ENCODE measurements at places on chromosomes 12 and 14.

GRCh38 chr12:121561009-121561395 lies 19.8 kb downstream of the KDM2B start:
- DNase-seq: no peak

GRCh38 chr14:86020841-86021240 lies 490.9 kb downstream of the FLRT2 start:
- DNase-seq: no peak

DNA sequence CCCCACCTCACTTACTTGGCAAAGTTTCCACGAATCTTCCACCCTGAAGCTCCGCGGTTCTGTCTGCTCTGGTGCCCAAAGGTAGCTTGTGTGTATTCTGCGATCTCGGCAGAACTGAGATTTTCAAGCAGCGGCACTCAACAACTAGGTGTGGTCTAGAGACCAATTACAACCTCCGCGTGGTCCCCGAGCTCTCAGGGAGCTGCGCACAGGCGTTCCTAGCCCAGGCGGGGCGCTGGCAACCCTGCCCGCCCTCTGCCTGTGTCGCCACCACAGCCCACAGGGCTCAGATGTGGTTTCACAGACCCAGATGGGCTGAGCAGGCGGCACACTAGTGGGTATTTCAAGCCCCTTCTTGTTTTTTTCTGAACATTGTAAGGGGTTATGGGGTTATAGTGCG lies 1.5 kb upstream of the DIABLO start:
- no peak for DNase-seq

GRCh38 chr12:15859116-15859515 lies 23.1 kb upstream of the STRAP start:
- DNase-seq: no peak

- no peak for DNase-seq
Measured at GRCh38 chr14:93648440-93649168, 139.7 kb downstream of the PRIMA1 start.

DNA sequence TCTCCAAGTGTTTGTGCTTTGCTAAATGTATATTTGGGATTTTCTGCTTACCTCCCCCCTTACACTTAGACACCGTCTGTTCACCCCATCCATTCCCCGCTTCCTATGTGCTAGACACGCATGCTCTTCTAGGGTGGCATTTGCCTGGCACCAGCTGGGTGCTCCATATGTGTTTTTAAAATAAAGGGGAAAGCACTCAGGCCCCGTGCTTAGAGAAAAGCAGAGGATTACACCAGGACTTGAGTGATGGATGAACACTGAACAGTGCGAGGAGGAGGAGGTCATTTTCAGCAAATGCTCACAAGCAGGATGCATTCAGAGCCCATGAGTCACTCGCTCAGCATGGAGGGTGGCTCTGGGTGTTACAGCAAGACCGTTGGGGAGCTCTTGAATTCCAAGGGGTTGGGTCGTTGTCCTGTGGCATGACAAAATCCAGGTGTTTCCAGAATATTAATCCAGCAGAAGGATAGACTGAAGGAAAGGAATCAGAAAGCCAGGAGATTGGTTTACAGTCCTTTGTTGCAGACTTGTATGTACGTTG lies 2.9 kb upstream of the BDKRB1 start:
- no peak for DNase-seq

DNA sequence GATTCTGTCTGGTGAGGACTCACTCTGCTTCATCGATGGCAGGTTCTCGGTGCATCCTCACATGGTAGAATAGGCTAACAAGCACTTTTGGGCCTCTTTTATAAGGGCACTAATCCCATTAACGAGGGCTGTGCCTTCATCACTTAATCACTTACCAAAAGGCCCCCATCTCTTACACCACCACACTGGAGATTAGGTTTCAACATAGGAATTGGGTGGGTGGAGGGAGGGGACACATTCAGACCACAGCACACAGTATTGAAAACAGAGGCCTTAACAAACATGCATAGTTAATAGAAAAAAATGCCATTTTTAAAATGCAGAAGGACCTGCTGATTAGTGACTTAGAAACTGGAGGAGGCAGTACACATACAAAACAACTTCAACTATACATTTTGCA lies 61.6 kb downstream of the SPPL3 start:
- DNase-seq: no peak

DNA sequence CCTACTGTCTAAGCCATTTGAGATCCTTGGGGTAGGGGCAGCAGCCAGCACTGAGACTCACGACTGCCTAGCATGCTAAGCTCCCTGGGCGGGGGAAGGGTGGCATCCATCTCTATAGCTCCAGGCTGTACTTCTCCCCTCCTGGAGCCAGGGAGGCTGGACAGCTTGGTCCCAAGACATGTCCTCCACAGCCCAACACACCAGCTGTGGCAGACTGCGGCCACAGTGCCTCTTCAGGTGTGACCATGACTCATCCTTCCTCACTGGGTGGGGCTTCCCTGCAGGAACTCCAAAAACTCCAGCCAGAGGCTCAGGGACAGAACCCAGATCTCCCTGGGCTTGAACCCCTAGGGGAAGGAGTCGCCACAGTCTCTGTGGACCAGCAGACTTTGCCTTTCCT lies 193.9 kb downstream of the GPHN start:
- no peak for DNase-seq
